ENCODE measurements at places on chromosomes 12 and 14.

- DNase-seq = no peak
Observed at GRCh38 chr14:104528496-104528895, 51.1 kb upstream of the C14orf180 start.

- DNase-seq = peak; percentile 46
Observed at GRCh38 chr14:65164068-65164824, 61.9 kb upstream of the MAX start.

DNA sequence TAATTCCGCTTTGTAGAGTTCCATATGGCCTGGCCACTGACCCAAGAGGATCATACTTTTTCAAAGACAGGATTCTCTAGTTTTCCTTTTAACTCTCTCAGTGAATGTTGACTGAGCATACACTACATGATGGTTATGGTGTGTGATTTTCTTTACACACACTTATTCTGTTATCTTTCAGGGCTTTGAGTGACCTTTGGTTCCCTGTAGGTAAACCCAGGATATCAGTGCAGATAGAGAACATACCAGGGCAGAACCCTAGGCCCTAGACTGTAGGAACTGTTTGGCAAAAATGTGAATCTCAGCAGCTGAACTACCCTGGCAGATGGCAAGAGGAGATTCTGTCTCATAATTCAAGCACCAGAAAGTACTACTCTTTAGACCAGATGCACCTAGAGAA lies 159.6 kb downstream of the KCNA5 start:
- no peak for DNase-seq

GRCh38 chr12:80170915-80171314 lies 71.6 kb downstream of the OTOGL start:
- no peak for DNase-seq

Data from stimulated activated naive CD8-positive, alpha-beta T cell treated with anti-CD3 and anti-CD28 coated beads, Interleukin-15, Interleukin-2, amounts not matched to agents 100 U/mL and 50 U/mL, for 24 hours (primary cell).